ENCODE measurements at places on chromosomes 13 and 19.

DNA sequence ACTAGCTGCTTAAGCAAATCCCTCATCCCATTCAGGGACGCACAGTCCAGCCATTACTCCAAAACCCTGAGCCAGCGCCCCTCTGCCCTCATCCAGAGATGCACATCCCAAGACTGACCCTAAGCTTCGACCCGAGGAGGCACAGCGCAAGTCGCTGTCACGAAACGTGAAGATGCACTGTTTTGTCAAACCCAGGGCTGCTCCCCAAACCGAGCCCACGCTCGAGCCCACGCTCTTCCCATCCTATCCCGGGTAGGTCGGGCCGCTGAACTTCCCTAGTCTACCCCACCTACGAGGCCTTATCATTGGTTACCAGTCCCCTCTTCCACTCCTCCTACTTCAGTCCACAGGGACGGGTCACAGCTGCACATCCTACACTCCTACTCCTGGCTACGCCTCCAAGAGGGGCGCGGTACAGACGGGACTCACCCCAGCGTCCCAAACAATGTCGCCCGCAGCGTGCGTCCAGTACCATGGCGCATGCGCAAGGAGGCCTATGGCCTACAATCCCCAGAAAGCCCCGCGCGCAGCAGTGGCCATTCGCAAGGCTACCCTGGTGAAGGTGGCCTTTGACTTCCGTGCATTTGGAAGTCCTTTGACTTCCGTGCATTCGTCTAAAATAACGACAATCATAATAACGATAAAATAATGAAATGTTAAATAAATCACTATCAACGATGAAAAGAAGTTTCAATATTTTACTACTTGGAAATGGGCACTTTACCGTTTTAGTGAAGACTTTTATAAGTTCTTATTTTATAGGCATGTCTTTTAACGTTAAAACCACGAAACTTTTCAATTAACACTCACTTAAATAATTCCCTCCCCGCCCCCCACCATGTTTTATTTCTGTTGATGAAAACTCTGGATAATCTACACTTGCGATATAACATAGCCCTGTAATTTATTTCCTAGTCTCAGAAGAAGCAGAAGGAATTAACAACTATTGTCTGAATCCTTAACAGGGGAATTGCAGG is at the start of gene ZNF285:
ZNF285 (minus strand) TSS at position 470 of the 977 bp plus-strand sequence. CDS start 4,395 bp downstream, outside the sequence.
- peak; percentile 86 for DNase-seq

GRCh38 chr13:94411747-94412146 is 67.7 kb downstream of the DCT start:
- no peak for DNase-seq

DNA sequence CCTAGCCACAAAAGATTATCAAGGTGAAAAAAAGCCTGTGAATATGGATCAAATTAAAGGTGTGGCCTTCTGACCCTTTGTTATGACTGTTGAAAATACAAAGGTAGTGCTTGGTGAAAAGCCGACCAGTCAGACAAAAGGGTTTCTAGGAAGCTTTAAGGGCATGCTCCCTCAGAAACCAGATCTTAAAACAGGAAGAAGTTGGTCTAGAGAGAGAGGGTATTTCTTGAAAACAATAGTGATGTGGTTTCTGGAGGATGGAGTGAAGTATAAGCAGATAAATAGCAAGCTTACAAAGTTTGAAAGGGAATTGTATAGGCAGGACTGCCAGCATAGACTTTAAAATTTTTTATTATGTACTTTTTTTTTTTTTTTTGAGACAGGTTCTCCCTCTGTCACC is 5.0 kb upstream of the EID2 start:
- DNase-seq = no peak

- no peak for DNase-seq
Measured at GRCh38 chr19:40633207-40633606, 32.0 kb downstream of the LTBP4 start.

DNA sequence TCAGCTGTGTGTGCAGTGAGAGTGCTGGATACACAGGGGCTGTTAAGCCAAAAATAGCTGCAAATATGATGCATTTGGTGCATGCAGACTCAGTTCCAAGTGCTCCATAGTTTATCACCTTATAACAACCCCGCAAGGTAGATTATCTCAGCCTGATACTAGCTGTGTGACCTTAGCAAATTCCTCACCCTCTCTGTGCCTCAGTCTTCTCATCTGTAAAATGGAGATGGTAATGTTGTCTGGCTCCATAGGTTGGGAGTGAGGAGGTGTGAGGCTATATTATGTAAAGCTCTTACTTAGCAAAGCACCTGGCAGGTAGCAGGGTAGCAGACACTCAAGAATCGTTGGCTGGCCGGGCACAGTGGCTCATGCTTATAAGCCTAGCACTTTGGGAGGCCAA is 23.8 kb upstream of the SHKBP1 start:
- no peak for DNase-seq

DNA sequence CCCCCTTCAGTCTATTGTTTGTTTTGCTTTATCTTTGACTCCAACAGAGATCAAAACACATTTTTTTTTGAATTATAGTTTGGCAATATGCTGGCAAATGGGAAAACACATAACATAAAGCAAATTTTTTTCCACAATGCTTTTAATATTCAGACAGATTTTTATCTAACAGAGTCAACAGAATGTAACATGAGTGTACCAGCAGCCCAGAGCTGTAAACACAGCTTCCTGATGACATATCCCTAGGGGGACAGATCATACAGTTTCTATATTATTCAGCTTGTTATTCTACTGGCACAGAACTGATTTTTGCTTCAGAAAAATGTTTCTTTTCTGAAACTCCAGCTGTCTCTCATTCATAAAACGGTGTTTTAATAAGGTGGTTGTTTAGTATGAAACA is 168.8 kb downstream of the OLFM4 start:
- DNase-seq = no peak

- no peak for DNase-seq
Measured at GRCh38 chr13:29716493-29716892, 121.0 kb upstream of the SLC7A1 start.

DNA sequence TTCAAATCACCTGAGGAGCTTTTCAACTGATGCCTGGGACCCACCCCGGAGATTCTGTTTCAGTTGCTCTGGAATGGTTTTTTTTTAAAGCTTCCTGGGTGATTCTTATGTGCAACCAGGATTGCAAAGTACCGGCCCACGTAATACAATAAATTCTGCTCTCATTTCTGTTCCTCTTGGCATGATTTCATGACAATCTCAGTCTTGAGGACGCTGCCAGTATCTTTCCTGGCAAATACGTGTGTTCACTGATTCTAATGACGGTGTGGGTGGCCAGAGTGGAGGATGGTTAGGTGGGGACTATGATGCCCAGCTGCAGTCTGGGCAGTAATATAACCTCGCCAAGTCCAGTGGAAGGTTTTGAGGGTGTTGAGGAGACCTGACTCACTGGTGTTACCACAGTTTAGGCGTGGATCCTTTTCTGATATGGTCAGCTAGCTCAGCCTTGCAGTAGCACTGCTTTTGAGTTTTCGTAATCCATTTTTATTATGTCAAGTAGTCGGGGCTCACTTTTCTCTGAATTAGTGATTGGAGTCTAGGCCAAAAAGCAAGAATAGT is 49.4 kb downstream of the FAM124A start:
- DNase-seq = no peak

DNA sequence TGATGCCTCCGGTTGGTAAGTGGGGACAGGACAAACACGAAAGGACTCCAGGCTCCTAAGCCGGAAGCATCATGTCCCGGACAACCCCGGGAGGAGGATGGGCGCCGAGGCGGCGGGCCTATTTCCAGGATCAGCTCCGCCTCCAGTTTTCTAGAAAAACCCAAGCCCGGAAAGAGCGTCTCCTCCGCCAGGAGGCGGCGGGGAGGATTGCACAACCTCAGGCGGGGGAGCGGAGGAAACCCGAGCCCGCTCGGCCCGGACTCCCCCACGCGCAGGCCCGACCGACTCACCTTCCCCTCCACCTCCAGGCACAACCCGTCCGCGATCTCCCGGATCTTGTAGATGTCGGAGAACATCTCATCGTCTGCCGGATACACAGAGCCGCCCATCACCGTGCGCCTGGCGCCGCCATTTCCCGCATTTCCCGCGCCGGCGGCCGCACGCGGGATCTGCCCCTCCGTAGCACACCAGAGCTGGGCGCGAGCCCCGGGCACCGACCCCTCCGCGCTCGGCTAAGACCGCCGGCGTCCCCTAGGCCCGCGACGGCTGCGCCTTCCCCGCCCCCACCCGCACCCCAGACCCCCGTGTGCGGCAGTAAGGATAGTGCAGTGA is 455 bp downstream of the TPT1 start:
- peak; percentile 90 for DNase-seq

- DNase-seq = peak; percentile 92
Measured at GRCh38 chr19:17703824-17704463, 15.3 kb upstream of the MAP1S start.

GRCh38 chr19:47778954-47779351 is 450 bp downstream of the SELENOW start:
- DNase-seq = no peak

GRCh38 chr13:39836038-39836437 is 180.6 kb downstream of the COG6 start:
- no peak for DNase-seq

DNA sequence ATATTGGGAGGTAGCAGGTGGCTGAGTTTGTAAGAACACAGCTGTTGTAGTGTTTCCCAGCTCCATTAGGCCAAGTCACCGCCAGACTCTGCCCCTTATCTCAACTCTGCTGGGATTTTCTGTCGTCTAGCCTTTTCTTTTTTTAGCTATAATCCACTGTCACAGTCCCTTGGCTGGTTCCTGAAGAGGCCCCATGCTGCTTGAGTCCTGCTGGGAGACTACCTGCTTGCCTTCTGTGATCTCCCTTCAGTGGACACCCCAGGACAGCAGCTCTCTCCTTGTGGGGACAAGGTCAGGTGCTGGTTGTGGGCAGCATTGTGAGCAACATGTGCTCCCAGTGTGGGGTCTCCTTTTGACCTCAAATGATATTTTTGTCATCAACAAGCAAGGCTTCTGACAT is 195.0 kb upstream of the ATXN8OS start:
- no peak for DNase-seq

GRCh38 chr13:44758630-44759383 is 182.7 kb upstream of the TSC22D1 start:
- no peak for DNase-seq
